NCI-H226 (cell line): ENCODE measurements at places on chromosomes 1 and 21.

DNA sequence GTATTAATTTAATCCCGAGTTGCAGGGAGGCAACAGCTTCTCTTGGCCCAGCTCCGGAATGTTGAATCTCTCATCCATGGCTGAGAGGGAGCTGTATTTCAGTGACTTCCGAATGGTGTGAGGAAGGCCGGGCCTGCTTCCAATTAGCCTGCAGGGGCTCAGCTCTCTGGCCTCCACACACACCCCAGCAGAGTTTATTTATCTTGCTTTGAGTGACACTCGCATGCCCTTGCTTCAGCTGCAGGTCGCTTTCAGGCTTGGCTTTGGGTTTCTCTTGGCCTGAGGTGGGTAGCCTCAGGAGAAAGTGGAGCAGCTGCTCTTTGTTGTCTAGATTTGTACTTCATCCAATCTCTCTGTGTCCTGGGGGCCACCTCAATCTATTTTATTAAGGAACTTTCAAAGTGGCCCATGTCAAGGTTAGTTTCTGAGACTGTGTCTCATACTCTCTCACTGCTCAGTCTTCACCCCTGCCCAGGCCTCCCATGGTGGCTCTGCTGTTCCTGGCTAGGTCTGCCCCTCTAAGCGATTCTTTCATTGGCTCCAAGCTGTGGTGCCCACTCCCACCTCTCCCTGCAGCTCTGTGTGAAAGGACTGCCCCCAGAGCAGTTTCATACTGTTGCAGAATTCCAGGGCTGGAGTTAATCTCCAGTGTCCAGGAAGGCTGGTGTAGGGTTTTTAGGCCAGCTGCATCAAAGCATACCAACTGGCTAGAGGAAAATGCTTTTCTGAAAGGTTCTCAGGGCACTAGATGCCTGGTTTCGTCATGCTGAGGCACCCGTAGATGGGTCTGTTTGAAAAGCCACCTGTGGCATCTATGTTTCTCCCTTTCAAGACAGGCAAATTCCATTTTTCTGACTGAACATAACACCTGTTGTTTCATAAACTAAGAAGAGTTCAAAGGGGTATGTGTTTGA, 153.5 kb downstream of the PLXNA2 start:
- no peak for DNase-seq

DNA sequence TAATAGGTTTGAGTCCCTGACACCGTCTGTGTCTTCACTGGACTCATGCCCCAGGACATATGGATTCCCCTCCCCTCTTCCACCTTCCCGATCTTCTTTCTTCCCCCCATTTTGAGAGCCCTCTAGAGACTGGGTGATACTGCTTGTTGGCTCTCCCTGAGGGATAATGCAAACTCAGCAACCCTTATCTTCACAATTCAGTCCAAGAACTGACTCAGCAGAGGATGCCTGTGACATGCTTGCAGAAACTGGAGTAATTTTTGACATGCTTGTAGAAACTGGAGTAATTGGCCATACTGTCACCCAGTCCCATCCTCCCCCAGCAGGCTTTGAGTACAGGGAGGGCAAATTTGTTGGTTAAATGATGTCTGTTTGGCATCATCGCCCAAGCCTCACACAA, 127.6 kb upstream of the CTTNBP2NL start:
- DNase-seq, result peak; percentile 24

- DNase-seq, result no peak
Observed at GRCh38 chr1:243620096-243620495, 229.9 kb downstream of the AKT3 start.

GRCh38 chr1:108961198-108961597, 2.1 kb downstream of the CLCC1 start:
- DNase-seq, result no peak

GRCh38 chr1:223462047-223462630, 68.9 kb downstream of the CCDC185 start:
- DNase-seq, result no peak

GRCh38 chr21:18252680-18253079, 8.0 kb downstream of the CHODL start:
- no peak for DNase-seq

DNA sequence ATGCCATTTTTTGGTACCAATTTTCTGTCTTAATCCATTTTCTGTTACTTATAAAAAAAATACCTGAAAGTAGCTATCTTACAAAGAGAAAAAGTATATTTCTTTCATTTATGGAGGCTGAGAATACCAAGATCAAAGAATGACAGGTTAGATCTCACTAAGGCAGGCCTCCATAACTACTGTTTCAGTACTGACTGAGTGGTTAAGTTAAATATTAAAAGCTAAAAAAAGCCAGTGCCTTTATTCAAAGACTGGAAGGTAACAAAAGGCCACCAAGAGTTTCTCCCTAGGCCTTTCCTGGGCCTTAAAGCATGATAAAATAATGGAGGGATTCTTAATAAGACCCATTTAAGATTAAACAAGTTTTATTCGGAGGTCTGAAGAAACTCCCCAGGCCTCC, 687.7 kb upstream of the ADGRL4 start:
- no peak for DNase-seq

GRCh38 chr1:87084244-87084836, 169.9 kb downstream of the HS2ST1 start:
- DNase-seq, result no peak

DNA sequence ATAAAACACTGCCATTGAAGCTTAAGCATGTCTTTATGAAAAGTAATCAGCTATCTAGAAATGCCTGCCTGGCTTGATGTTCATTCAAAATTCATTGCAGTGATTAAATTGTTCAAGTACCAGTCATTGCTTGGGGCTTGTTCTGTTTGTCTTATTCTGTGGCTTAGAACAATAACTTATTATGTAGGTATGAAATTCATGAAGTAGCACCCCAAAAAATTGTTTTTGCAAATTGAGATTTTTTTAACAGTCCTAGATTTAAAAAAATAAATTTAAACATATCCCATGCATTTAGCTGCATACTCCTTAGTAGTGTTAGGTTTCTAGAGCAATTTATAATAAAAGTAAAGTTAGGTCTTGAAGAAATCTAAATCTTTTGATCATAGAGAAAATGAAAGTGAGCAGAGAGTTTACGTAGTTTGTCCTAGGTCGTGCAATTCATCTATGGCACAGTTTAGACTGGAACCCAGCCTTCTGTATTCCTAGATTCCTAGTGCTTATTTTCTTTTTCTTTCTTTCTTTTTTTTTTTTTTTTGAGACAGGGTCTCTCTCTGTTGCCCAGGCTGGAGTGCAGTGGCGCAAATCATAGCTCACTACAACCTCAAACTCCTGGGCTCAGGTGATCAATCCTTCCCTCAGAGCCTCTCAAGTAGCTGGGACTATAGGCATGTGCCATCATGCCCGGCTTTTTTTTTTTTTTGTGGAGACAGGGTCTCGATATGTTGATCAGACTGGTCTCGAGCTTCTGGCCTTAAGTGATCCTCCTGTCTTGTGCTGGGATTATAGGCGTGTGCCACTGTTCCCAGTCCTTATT, 9.3 kb downstream of the MIER1 start:
- no peak for DNase-seq

DNA sequence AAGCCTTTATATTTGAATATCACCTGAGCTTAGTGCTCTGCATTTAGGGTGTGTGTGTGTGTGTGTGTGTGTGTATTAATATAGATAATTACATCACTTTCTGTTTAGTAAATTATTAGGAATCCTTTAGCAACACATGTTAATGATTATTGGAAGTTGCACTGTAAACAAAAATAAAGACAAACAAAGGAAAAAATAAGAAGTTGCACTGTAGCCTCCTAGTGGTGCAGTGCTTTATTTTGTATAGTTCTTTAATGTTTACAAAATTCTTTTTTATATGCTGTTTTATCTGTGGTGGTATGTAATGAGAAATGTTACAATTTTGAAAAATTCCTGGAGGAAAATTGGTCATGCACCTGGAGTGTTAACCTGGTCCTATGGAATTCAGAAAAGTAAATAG, 69.2 kb downstream of the UBE4B start:
- no peak for DNase-seq

- no peak for DNase-seq
Observed at GRCh38 chr1:109025694-109026093, 16.2 kb downstream of the WDR47 start.
